Immature natural killer cell (primary cell): ENCODE measurements at places on chromosomes 12 and 14.

DNA sequence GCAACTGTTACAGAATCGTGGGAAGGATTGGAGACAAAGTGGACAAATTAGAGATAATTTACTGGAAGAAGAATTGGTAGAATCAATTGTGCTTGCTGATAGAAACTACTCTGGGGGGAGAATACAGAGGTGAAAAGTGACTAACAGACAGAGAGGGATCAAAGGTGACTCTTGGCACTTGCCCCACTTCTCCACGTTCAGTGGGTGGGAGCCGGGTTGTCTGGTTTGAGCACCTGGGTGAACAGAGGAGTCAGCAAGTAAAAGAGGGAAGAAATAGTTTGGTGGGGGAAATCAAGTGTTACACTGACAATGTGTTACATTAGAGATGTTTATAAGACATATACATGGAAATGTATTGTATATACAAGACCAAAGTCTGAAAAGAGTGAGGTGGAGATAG is 69.1 kb downstream of the PPP2R5E start:
- DNase-seq: no peak

- DNase-seq: no peak
These were observed 122.1 kb downstream of the PRKCH start for GRCh38 chr14:61443481-61443880.

- DNase-seq: no peak
These were observed 20.0 kb upstream of the IFNG-AS1 start for GRCh38 chr12:67969134-67969802.

- DNase-seq: no peak
These were observed 287.3 kb downstream of the NAV3 start for GRCh38 chr12:78118036-78118435.

DNA sequence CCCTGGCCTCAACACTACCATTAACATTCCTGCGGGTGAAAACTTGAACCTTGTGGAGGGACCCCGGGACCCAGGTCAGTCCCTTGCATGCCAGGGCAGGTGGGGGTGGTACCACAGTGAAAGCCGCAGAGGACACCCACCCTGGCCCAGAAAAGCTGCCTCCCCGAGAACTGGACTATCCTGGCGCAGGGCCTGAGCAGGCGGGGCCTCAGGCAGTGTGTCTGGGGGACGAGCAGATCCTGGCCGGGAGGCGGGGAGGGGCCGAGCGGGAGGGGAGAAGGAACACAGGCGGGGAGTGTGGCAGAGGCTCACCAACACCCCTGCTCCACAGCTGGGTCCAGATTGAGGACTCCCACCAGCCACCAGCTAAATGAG is 10.0 kb downstream of the AHNAK2 start:
- DNase-seq: no peak

GRCh38 chr14:60094306-60094897 is 2.7 kb downstream of the PCNX4 start:
- peak; percentile 60 for DNase-seq

GRCh38 chr12:13252616-13253015 is 56.1 kb downstream of the EMP1 start:
- no peak for DNase-seq

- DNase-seq: no peak
These were observed 176.9 kb downstream of the PRKCH start for GRCh38 chr14:61498303-61498702.

DNA sequence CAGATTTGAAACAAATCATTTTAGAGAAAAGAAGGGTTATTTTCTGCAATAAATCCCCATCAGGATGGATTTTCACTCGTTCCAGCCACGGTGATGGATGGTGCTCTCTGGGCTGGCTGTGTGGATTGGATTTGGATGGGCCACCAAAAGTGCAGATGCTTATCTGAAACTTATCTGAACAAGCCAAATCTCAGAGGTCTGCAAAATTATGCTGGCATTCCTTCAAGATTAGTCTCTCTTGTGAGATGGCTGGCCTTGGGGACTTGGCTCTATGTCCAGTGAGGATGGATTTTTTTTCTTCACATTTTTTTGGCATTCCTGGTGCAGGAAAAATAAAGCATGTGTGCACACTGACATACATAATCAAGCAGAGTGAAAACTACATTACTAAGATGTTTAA is 341.9 kb downstream of the GXYLT1 start:
- no peak for DNase-seq

DNA sequence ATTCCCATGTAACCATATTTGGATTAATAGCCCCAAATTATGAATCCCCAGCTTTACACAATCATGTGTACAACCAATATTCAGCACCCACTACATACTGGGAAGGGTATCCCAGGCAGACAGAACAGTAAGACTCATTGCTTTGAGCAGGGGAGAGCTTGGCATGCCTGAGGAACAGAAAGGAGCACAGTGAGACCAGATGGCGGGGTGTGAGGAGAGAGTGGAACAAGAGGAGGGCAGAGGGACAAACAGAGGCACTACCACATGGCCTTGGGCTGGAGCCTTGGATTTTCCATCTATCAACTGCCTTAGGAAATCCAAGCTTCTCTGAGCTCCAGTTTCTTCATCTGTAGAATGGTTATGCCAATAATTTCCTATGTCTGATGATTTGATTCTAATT is 3.8 kb downstream of the DGKA start:
- no peak for DNase-seq

DNA sequence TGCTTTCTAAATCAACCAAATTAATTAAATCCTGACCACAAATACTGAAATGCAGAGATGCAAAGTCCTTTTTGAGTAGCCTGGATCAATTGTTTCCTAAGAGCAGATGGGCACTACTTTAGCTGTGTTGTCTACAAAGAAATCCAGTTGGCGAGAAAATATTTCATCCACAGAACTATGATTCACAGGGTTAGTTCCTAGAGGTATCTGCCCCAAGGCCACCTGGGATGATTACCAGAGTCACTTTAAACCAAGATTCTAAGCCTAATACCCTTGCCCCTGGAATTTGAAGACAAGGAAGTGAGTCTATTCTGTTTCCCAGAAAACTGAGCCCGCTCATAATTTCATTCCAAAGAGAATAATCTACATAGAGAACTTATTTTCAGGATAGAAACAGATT is 198.4 kb downstream of the PPM1H start:
- DNase-seq: no peak

DNA sequence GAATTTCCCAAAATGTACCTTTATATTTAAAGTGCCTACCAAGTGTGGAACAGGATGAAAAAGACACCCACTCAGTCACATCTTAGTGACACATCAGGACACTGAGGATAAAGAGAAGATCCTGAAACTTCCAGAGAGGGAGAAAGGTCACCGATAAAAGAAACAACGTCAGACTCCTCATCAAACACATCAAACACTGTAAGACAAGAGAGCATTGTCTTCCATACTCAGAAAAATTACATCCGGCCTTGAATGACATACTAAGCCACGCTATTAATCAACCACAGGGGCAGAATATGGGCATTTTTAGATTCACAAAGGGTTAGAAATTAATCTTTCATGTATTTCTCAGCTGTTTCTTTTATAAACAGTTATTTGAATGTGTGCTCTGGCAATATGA is 490.3 kb downstream of the APAF1 start:
- DNase-seq: no peak

DNA sequence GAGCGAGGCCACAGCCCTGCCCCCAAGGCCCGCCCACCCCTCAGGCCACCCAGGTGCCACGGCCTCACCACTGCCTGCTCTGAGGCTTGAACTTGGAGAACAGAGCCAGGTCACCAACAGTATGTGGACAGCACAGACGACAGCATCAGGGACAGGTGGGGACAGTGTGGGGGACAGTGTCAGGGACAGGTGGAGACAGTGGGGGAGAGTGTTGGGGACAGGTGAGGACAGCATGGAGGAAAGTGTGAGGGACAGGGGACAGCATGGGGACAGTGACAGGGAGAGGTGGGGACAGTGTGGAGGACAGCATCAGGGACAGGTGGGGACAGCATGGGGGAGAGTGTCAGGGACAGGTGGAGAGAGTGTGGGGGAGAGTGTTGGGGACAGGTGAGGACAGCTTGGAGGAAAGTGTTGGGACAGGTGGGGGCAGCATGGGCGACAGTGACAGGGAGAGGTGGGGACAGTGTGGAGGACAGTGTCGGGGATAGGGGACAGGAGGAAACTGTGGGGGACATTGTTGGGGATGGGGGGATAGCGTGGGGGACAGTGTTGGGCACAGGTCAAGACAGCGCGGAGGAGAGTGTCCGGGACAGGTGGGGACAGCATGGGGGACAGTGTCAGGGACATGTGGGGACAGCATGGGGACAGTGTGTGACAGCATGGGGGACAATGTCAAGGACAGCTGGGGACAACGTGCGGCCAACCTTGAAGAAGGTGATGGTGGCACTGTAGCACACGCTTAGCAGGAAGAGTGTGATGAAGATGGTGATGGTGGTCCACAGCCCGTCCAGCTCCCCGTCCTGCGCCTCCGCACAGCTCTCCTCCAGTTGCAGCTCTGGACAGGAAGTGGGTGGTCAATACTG is 114.9 kb downstream of the TMEM121 start:
- DNase-seq: no peak

- no peak for DNase-seq
These were observed 1.2 kb upstream of the SMIM41 start for GRCh38 chr12:52078276-52078675.

GRCh38 chr14:102590667-102591099 is 1.8 kb upstream of the RCOR1 start:
- DNase-seq: no peak

DNA sequence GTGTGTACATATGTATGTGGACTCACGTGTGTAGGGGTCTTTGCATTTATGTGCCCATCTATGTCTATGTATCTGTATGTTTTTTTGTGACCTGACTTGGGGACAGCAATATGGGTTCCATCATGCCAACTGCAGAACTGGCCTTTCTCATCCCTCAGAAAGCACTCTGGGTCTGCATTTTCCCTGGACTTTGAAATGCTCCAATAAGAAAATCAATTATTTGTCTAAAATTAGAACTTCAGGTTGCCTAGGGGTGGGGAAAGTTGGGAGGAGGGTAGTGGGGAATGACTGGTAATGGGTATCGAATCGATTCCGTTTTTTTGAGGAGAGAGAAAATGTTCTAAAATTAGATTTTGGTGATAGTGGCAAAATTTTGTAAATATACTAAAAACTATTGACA is 140.8 kb upstream of the NOS1 start:
- DNase-seq: no peak

GRCh38 chr14:59254146-59254910 is 65.9 kb downstream of the DAAM1 start:
- no peak for DNase-seq

GRCh38 chr12:4779749-4780148 is 59.5 kb downstream of the GALNT8 start:
- no peak for DNase-seq

- DNase-seq: no peak
These were observed 28.3 kb downstream of the OAS2 start for GRCh38 chr12:113006641-113007040.

GRCh38 chr14:104715416-104715815 is 8.6 kb upstream of the ADSS1 start:
- no peak for DNase-seq

GRCh38 chr14:47302121-47302520 is 373.3 kb downstream of the MDGA2 start:
- no peak for DNase-seq

DNA sequence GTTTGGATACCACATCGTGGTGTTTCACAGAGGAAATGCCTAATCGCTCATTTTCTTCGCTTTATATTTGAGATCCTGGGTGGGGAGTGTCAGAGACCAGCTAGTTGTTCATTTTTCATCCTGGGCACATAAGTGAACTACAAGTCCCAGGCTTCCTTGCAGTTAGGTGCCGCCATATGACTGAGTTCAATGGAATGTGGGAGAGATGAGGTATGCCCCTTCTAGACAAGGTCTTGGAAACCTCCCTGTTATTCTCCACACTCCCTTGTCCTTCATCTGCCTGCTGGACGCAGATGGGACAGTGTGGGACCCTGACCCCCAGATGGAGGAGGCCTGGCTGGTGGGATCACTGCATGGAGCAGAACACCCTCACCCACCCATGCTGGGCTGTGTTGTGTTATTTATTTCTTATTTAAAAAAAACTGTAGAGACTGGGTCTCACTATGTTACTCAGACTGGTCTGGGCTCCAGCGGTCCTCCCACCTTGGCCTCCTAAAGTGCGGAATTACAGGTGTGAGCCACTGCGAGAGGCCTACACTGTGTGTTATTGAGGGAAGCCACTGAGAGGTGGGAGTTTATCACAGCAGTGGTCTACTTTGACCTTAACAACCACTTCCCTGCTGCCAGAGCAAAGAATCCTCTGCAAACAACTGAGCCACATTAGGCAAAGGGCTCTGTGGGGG is 42.9 kb upstream of the VRK1 start:
- DNase-seq: no peak
